ENCODE measurements at places on chromosomes 5 and 9.
A peak's percentile ranks its signal among the peaks of the same experiment; 100 is the strongest.

- no peak for DNase-seq
Measured at GRCh38 chr9:98593354-98594253, 115.1 kb downstream of the GABBR2 start.

GRCh38 chr5:177501874-177502678, 4.7 kb upstream of the PDLIM7 start:
- DNase-seq = no peak

- no peak for DNase-seq
Measured at GRCh38 chr5:151243564-151243963, 9.4 kb upstream of the GM2A start.

- DNase-seq = peak; percentile 96
Measured at GRCh38 chr9:97802276-97802675, 50.8 kb upstream of the FOXE1 start.

DNA sequence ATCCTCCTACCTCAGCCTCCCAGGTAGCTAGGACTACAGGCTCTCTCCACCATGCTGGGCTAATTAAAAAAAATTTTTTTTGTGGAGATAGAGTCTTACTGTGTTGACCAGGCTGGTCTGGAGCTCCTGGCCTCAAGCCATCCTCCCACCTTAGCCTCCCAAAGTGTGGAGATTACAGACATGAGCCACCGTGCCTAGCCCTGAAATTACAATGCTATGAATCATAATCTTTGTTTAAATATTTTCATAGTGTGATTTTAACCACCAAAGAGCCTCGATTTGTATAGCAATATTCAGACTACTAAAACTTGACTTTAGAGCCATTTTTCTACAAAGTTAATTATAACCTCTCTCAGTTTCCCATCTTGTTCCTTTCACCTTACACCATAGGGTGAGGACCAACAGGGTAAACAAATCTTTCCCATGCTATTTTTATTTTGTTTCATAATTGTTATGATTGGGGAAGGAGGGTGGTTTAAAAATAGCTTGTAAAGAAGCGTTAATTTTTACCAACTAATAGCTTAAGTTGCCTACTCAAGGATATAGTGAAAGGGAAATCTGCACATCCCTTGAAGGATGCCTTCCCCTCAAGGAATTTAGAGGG, 32.7 kb downstream of the UBE2D2 start:
- peak; percentile 78 for DNase-seq

DNA sequence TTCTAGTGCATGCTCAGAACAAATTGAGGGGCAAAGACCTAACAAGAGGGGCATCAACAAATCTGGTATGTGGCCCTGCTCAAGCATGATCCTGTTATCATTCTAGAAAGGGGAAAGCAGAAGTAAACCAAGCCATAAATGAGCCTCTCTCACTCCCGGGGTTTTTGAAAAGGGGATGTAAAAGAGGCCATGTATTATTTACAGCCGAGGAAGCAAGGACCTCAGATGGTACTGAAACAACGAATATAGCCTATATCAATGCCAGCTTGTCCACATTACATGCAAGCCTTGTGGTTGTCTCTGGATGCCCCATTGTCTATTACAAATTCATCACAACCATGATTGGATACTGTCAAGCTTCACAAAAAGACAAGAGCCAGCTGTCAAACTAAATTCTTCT, 211.3 kb downstream of the DCP2 start:
- no peak for DNase-seq

Measured in EL (cell line).